ENCODE measurements at places on chromosomes 2 and 18.
A peak's percentile ranks its signal among the peaks of the same experiment; 100 is the strongest.

DNA sequence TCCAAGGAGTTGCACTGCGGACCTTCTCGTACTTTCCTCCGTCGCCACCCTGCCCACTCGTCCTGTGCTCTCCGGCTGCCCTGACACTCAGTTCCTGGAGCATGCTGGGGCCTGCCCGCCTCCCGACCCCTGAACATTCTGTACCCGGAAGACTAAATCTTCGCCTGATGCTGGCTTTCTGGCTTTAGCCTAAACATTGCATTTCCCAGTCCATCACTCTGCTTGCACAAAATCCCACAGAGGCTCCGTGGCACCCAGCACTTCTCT, 550 bp upstream of the SFXN5 start:
- H3K27ac ChIP-seq = peak overlapping the region; percentile 89
- peak overlapping the region; percentile 66 for H3K4me3 ChIP-seq
- H3K27me3 ChIP-seq = no peaks in the 10 kb centered on the region
- peaks cover 3% of the 10 kb centered on the region for H3K36me3 ChIP-seq

- DNase-seq = no peak
- H3K4me1 ChIP-seq = peaks cover 2% of the 10 kb centered on the region
- no peaks in the 10 kb centered on the region for H3K27me3 ChIP-seq
- no peaks in the 10 kb centered on the region for H3K36me3 ChIP-seq
- no peak overlapping the region for H3K27ac ChIP-seq
Observed at GRCh38 chr2:38945911-38946310, 56.2 kb downstream of the ARHGEF33 start.

GRCh38 chr18:11411048-11411447, 198.3 kb upstream of the SLC35G4 start:
- H3K27me3 ChIP-seq = no peaks in the 10 kb centered on the region
- no peaks in the 10 kb centered on the region for H3K36me3 ChIP-seq
- H3K4me1 ChIP-seq = peaks cover 5% of the 10 kb centered on the region
- no peak overlapping the region for H3K27ac ChIP-seq
- no peak overlapping the region for H3K4me3 ChIP-seq

GRCh38 chr2:173221132-173221695, 133.5 kb upstream of the CDCA7 start:
- H3K27ac ChIP-seq = no peak overlapping the region
- no peak for DNase-seq
- peaks cover 3% of the 10 kb centered on the region for H3K4me1 ChIP-seq
- H3K4me3 ChIP-seq = no peak overlapping the region

DNA sequence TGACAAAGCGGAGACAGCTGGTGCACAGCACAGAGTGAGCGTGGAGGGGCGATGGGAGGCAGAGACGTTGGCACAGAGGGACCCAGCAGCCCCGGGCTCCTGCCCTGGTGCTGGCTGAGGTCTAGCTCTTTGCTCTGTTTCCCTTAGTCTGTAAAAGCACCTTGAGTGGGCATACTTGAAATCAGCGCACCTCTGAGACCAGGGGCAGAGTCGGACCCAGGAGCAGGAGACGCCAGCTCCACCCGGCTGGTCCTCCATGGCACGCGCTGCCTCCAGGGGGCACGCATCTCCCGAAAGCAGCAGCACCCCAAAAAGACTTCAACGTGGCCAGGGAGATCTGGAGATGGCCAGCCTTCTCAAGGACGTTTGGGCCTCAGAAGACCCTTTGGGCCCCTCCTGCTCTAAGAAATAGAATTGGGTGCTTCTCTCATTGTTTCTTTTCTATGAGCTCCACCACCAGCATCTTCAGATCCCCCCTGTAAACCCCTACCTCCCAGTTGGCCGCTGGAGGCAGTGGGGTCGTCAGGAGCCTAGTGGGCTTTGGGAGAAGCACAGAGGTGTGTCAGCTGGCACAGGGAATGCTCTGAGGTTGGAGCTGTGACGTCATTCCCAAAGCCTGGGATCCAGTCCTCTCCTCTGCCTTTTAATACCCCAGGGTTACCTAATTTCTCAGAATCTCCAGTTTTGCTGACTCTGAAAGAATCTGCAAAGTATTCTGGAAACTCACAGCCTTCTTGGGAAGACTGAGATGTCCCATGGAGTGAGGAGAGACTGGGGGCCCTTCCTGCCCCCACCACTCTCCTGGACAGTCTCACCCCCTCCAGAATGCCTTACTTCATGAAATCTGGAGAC, 58.9 kb downstream of the CIB4 start:
- no peak overlapping the region for H3K27ac ChIP-seq
- no peaks in the 10 kb centered on the region for H3K36me3 ChIP-seq
- peaks cover 23% of the 10 kb centered on the region for H3K27me3 ChIP-seq
- H3K4me1 ChIP-seq = no peaks in the 10 kb centered on the region
- DNase-seq = no peak
- H3K4me3 ChIP-seq = no peak overlapping the region

GRCh38 chr2:144170179-144170578, 349.7 kb downstream of the ZEB2 start:
- no peak for DNase-seq
- no peak overlapping the region for H3K27ac ChIP-seq
- H3K4me1 ChIP-seq = no peaks in the 10 kb centered on the region
- no peak overlapping the region for H3K4me3 ChIP-seq
- H3K36me3 ChIP-seq = no peaks in the 10 kb centered on the region

DNA sequence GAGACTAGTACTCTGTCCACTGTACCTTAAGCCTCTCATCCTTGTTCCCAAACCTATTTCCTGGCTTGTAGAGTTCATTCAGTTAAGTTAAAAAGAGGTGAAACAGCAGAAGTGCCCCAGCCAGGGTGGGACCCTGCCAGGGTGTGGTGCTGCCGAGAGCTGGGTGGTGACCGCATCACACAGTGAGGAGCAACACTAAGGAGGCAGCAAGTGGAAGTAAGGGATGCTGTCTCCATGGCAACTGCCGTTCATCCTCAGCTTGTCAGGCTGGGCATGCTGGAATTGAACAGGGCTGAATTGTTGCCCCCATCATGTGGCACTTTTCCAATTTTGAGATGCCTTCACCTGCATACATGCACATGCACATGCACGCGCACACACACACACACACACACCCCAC, 77.0 kb downstream of the VSNL1 start:
- no peak overlapping the region for H3K27ac ChIP-seq
- no peaks in the 10 kb centered on the region for H3K36me3 ChIP-seq
- H3K27me3 ChIP-seq = no peaks in the 10 kb centered on the region

DNA sequence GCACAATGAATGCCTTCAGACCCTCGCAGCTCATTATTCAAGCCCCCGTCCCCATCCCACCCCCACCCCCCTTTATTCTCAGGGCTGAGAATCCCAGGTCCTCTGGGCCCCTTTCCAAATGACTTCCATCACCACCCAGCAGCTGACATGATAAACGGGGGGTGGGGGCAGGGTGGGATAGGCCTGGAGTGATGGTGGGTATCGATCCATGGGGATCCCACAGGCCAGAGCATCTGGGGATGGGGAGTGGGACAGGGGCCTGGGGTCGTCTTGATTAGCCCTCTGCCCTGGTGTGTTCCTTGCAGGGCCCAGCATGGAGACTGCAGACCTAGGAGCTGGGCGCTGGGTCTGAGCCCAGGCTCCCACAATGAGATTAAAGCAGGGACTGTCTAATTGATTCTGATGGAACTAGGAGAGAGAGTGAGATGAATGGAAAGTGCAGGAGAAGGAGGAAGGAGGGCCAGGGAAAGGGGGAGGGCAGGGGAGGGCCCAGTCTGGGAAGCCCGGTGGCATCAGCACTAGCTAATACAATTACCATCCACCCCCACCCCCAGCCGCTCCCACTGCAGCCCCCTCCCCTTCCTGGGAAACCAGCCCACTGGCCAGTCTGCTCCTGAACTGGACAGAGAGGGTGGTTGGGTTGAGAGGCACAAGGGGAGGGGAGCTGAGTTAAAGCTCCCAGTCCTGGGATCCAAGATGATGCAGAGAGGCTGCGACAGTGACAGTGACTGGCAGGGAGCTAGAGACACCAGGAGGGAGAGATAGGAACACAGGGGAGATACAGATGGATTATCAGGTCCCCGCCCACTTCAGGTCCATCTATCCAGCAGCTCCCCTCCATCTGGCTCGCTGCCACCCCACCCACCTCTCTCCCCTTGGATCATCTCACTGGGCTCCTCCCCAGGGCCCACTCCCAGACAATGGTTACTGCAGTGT, 13.1 kb upstream of the TNS1 start:
- no peaks in the 10 kb centered on the region for H3K4me1 ChIP-seq
- no peaks in the 10 kb centered on the region for H3K36me3 ChIP-seq
- H3K27ac ChIP-seq = no peak overlapping the region
- no peak for DNase-seq
- H3K4me3 ChIP-seq = no peak overlapping the region
- H3K27me3 ChIP-seq = peaks cover 3% of the 10 kb centered on the region

Measured in fibroblast of lung (primary cell).